HCT116 (cell line): ENCODE measurements at places on chromosomes 13 and 19.

DNA sequence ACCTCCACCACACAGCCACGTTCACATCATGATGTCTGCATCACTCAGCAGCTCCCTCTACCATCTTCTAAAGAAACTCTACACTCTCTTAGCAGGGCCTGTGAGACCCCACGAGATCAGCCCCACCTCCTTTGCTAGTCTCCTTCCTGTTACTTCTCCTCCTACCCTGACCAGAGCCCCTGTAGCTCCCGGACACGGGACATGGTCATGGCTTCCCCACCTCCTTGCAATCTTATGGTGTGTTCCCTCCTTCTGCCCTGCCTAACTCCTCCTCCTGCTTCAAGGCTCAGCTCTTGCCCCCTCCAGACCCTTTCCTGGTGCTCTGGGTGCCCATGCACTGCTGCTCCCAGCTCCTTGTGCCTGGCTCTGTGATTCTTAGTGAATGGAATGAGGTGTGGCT is 8.1 kb upstream of the MRPS31 start:
- H3K4me1 ChIP-seq = peaks cover 32% of the 10 kb centered on the region
- H3K4me3 ChIP-seq = no peak overlapping the region
- no peak overlapping the region for H3K27ac ChIP-seq
- no peak for DNase-seq
- no peaks in the 10 kb centered on the region for H3K27me3 ChIP-seq
- no peaks in the 10 kb centered on the region for H3K36me3 ChIP-seq

GRCh38 chr13:94464771-94465170 is 14.7 kb downstream of the DCT start:
- no peaks in the 10 kb centered on the region for H3K4me1 ChIP-seq
- DNase-seq = no peak
- no peaks in the 10 kb centered on the region for H3K36me3 ChIP-seq
- H3K27ac ChIP-seq = no peak overlapping the region
- no peak overlapping the region for H3K4me3 ChIP-seq

- H3K27me3 ChIP-seq = no peaks in the 10 kb centered on the region
- no peaks in the 10 kb centered on the region for H3K4me1 ChIP-seq
- no peak for DNase-seq
These were observed 55.2 kb upstream of the UQCRFS1 start for GRCh38 chr19:29268103-29268502.

DNA sequence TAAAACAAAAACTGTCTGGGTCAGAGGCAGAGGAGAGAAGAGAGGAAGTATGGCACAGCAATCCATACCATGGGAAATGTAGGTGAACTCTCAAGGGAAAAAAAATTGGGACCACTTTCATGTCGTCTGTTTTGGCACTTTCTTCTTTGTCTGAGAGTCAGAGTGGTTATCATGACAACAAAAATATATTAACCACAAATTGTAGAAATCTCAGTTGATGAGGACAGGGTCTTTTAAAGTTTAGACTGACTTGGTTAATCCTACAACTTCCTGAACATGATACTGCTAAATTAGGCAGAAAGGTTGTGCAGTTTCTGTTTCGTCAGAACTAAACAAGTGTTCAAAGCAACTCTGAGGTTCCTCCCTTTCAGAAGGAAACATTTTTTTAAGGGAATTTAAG is 15.2 kb downstream of the KLF5 start:
- peaks cover 11% of the 10 kb centered on the region; the same call in 1 of the 2 replicates for H3K4me1 ChIP-seq
- no peak overlapping the region for H3K4me3 ChIP-seq
- no peak for DNase-seq
- H3K27ac ChIP-seq = no peak overlapping the region

DNA sequence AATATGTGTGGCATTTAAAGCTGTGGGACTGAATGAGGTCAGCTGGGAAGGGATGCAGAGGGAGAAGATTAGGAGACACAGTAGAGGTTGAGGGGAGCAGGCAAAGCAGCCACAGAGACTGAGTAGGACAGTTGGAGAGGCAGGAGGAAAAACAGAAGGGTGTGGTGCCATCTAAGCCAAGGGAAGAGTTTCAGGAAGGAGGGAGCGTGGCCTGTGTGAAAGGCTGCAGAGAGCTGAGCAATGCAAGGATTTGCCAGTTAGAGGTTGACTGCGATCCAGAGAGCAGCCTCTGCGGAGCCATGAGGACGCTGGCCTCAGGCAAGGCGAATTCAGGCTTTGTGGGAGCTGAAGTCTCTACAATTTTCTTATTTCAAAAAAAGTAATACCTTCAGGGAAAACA is 28.9 kb downstream of the SOX21 start:
- H3K27me3 ChIP-seq = peaks cover 10% of the 10 kb centered on the region; the same call in 1 of the 2 replicates
- H3K4me3 ChIP-seq = no peak overlapping the region
- H3K36me3 ChIP-seq = no peaks in the 10 kb centered on the region

DNA sequence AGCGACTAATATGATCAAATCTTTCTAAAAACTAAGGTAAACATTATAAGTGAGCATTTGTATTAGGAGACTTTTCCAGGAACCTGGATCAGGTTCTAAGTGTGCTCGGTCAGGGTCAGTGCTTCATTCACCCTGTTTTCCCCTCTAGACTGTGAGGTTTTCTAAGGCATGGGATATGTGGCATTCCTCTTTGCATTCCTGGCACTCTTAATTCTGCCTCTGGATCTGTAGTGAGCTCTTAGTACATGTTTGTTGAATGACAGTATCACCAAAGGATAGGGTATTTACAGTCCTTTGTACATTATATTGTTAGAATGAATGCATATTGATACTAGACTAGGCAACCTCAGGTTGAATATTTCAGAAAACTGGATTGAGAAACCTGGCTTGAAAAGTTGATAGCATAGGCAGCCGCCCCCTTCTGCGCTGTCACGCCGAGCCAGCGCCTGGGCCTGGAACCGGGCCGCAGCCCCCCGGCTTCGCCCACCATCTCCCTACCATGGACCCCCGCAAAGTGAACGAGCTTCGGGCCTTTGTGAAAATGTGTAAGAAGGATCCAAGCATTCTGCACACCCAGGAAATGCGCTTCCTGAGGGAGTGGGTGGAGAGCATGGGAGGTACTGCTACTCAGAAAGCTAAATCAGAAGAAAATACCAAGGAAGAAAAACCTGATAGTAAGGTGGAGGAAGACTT is 156.5 kb downstream of the KCNRG start:
- no peaks in the 10 kb centered on the region for H3K27me3 ChIP-seq
- H3K4me3 ChIP-seq = no peak overlapping the region
- H3K36me3 ChIP-seq = no peaks in the 10 kb centered on the region
- no peaks in the 10 kb centered on the region for H3K4me1 ChIP-seq
- DNase-seq = no peak

GRCh38 chr13:89937420-89937819 is 1410.1 kb upstream of the MIR17HG start:
- DNase-seq = no peak
- H3K27me3 ChIP-seq = no peaks in the 10 kb centered on the region
- H3K27ac ChIP-seq = no peak overlapping the region
- no peak overlapping the region for H3K4me3 ChIP-seq

- H3K36me3 ChIP-seq = no peaks in the 10 kb centered on the region
- H3K4me3 ChIP-seq = no peak overlapping the region
- no peak overlapping the region for H3K27ac ChIP-seq
- DNase-seq = peak; percentile 66
- peaks cover 11% of the 10 kb centered on the region for H3K4me1 ChIP-seq
- H3K27me3 ChIP-seq = no peaks in the 10 kb centered on the region
These were observed 9.4 kb upstream of the CYP4F22 start for GRCh38 chr19:15498910-15499309.

DNA sequence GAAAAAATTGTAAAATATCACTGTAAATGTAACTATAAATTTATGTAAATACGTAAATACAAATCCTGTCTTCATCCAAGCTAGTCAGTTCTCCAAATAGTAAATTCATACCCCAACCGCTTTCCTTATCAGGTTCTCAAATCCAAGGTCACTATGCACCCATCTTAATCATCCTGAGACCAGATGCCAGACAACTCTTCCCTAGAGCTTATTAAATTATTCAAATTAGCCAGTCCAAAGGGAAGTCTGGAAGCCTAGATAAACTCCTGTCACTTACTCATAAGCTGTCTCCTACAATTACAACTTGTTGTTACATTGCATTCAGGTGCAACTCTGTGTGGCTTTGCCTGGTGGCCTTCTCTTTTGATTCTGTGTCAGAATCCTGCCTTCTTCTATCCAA is 836.1 kb upstream of the PCDH20 start:
- no peak overlapping the region for H3K4me3 ChIP-seq
- H3K27me3 ChIP-seq = no peaks in the 10 kb centered on the region
- H3K27ac ChIP-seq = no peak overlapping the region
- H3K36me3 ChIP-seq = no peaks in the 10 kb centered on the region
- no peak for DNase-seq
- no peaks in the 10 kb centered on the region for H3K4me1 ChIP-seq

- no peak for DNase-seq
- H3K27ac ChIP-seq = no peak overlapping the region
These were observed 40.6 kb downstream of the FBN3 start for GRCh38 chr19:8108560-8109445.

GRCh38 chr19:44512326-44513298 is 12.3 kb upstream of the ZNF180 start:
- H3K4me1 ChIP-seq = no peaks in the 10 kb centered on the region
- H3K27ac ChIP-seq = no peak overlapping the region
- peak; percentile 24 for DNase-seq
- no peaks in the 10 kb centered on the region for H3K27me3 ChIP-seq
- H3K36me3 ChIP-seq = no peaks in the 10 kb centered on the region

DNA sequence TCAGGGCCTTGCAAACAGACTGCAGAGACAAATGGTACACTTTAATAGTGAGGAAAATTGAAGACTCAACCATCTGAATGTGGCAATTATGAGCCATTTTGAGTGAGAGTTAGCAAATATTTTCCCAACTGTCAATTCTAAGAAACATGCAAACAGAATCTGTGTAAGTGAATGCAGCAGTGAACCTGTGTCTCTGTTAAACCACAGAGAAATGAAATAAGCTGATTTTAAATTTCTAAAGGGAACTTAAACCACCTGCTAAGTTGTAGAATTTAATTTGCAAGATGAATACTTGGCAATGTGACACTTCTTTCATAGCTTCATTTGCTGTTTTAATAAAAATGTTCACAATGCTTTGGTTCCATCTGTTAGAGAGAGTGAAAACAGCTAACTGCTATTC is 42.0 kb upstream of the TDRD3 start:
- H3K27ac ChIP-seq = no peak overlapping the region
- H3K36me3 ChIP-seq = no peaks in the 10 kb centered on the region
- no peaks in the 10 kb centered on the region for H3K27me3 ChIP-seq
- H3K4me1 ChIP-seq = peaks cover 3% of the 10 kb centered on the region; the same call in 1 of the 2 replicates
- no peak for DNase-seq

DNA sequence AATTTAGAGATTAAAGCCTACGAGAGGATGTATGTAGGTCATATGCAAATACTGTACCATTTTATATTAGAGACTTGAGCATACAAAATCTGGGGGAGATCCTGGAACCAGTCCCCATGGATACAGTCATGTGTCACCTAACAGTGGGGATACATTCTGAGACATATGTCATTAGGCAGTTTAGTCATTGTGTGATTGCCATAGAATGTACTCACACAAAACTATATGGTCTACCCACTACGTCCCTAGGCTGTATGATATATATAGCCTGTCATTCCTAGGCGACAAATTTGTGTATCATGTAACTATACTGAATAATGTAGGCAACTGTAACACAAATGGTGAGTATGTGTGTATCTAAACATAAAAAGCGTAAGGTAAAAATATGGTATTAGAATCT is 62.8 kb downstream of the WDFY2 start:
- DNase-seq = no peak
- no peak overlapping the region for H3K27ac ChIP-seq
- peaks cover 27% of the 10 kb centered on the region for H3K4me1 ChIP-seq
- no peaks in the 10 kb centered on the region for H3K27me3 ChIP-seq
- no peaks in the 10 kb centered on the region for H3K36me3 ChIP-seq
- H3K4me3 ChIP-seq = no peak overlapping the region

DNA sequence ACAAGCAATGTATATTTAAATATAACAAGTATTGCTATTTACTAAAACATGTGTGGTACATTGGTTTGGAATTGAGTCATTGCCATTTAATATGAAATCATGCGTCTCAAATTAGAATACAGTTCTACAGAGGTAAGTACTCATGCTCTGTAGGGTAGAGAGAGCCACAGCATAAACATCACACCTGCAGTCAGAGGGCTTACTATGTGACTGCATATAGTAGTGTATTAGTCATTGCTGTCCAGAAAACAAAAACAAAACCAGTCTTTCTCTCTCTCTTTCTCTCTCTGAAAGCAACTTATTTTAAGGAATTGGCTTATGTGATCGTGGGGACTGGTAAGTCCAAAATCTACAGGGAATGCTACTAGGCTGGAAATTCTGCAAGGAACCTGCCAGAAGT is 370.3 kb downstream of the GPC5 start:
- H3K27me3 ChIP-seq = no peaks in the 10 kb centered on the region
- H3K36me3 ChIP-seq = no peaks in the 10 kb centered on the region
- no peaks in the 10 kb centered on the region for H3K4me1 ChIP-seq
- H3K27ac ChIP-seq = no peak overlapping the region

GRCh38 chr13:49828453-49828852 is 36.0 kb upstream of the KPNA3 start:
- H3K27ac ChIP-seq = no peak overlapping the region
- no peaks in the 10 kb centered on the region for H3K36me3 ChIP-seq
- H3K4me3 ChIP-seq = no peak overlapping the region
- no peaks in the 10 kb centered on the region for H3K27me3 ChIP-seq
- no peaks in the 10 kb centered on the region for H3K4me1 ChIP-seq

DNA sequence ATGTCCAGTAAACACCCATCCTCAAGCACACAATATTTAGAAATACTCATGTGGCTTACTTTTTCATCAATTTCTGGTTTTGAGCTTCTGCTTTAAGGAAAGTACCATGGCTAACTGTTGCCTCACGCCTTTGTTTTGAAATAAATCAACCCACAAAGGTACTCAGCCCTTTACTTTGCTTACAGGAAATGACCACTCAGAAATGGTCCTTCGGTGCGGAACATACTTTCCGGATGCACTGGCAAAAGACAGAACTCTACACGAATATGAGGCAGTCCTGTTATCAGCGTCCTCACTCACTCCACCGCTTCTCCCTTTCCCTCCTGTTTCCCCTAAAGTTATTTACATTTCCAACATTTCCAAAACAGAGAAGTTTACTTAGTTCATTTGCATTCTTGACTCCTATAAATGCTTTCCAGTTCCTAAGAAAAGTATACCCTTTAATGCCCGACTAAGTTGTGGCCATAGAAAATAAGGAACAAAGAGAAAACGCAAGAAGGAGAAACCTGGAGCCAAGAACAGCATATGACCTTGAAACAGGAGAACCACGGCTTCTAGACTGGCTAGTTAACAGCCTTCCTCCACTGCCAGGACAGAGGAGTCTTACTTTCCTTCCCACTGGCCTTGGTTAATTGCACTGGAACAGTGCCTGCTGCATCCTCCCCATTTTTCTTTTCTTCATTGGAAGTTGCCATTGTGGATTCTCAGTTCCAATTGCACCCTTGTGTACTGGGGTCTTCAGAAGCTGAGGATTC is 10.6 kb downstream of the FPR2 start:
- DNase-seq = no peak
- no peak overlapping the region for H3K4me3 ChIP-seq
- no peak overlapping the region for H3K27ac ChIP-seq
- no peaks in the 10 kb centered on the region for H3K27me3 ChIP-seq
- no peaks in the 10 kb centered on the region for H3K36me3 ChIP-seq

DNA sequence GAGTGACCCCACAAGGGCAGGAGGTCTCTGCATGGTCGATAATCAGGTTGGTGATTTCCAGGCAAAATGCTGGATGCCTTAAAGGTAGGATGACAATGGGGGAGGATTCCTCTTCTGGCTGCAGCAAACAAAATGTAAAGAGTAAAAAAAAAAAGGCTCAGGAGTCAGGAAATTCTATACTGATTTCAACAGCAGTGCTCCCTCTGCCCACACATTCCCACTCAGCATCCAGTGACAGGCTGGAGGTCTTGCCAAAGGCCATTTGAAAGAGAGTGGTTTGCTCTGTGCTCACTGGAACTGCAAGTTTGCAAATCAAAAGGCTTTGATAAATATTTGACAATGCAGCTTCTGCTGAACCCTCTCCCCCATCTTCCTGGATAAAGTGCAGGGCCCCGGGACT is 135.4 kb downstream of the TNFRSF19 start:
- no peaks in the 10 kb centered on the region for H3K27me3 ChIP-seq
- H3K36me3 ChIP-seq = no peaks in the 10 kb centered on the region
- no peak overlapping the region for H3K4me3 ChIP-seq
- no peak overlapping the region for H3K27ac ChIP-seq
- no peaks in the 10 kb centered on the region for H3K4me1 ChIP-seq
